ENCODE measurements at places on chromosomes 13 and 19.

GRCh38 chr13:35164324-35164932 lies 222.4 kb downstream of the NBEA start:
- DNase-seq = peak; percentile 2

- no peak for DNase-seq
Measured at GRCh38 chr13:72566526-72566925, 160.9 kb downstream of the MZT1 start.

GRCh38 chr13:43686557-43686956 lies 100.2 kb downstream of the ENOX1 start:
- peak; percentile 55 for DNase-seq

- DNase-seq = no peak
Measured at GRCh38 chr13:111852725-111853518, 214.0 kb upstream of the SOX1 start.

GRCh38 chr13:67033170-67033569 lies 197.0 kb downstream of the PCDH9 start:
- no peak for DNase-seq

- no peak for DNase-seq
Measured at GRCh38 chr19:41910240-41910991, 17.8 kb downstream of the ERFL start.

GRCh38 chr19:10780368-10780767 lies 55.6 kb downstream of the TMED1 start:
- peak; percentile 33 for DNase-seq

DNA sequence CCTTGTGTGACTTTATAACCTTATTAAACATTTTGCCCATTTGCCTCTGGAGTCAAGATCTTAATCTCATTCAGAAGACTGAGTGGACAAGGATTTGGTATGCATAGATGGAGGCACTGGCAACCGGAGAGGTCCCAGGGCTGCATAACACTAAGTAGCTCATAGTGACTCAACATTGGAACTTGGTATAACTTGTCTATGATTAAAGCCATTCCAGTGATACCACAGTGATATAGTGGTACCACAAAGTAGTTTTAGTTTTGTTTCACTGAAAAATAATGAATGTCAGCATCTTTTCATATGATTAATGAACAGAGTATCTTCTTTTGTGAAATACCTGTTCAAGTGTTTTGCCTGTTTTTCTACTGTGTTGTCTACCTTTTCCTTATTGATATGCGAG lies 26.4 kb downstream of the CDK8 start:
- DNase-seq = peak; percentile 21

DNA sequence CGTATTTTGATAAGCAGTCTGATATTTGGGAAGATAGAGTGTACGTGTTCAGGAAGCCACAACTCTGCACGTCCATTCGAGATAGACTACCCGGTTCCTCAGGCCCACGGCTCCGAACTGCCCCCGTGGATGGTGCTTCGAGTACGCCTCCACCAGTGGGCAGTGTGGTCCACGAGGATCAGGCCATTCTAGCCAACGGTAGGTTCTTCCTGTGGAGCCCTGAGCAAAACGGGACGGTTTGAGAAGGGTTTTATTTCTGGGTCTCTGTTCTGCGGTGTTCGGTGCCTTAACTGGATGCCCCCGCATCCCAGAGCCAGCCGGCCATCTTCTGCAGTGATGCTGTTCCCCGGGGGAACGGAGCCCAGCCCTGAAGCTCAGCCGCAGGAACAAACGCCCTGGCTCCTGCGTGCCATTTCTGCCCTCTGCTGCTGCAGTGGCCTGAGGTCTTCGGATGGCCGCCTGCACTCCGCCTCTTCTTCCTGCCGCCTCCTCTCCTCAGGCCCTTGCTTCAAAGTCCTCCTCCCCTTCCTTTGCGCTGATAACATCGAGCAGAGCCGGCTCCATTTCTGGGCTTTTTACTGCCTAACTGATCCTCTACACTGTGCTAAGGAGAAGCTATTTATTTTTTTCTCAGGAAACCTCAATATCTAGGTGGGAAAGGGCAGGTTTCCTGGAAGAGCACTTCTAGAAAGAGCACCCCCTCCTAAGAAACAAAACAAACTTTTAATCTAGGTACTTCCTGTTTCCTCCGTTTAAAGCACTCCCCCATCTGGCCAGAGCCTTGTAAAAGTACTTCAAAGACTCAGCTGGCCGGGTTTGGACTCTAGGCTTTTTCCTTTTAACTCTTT lies 36.2 kb upstream of the SLC46A3 start:
- DNase-seq = no peak

DNA sequence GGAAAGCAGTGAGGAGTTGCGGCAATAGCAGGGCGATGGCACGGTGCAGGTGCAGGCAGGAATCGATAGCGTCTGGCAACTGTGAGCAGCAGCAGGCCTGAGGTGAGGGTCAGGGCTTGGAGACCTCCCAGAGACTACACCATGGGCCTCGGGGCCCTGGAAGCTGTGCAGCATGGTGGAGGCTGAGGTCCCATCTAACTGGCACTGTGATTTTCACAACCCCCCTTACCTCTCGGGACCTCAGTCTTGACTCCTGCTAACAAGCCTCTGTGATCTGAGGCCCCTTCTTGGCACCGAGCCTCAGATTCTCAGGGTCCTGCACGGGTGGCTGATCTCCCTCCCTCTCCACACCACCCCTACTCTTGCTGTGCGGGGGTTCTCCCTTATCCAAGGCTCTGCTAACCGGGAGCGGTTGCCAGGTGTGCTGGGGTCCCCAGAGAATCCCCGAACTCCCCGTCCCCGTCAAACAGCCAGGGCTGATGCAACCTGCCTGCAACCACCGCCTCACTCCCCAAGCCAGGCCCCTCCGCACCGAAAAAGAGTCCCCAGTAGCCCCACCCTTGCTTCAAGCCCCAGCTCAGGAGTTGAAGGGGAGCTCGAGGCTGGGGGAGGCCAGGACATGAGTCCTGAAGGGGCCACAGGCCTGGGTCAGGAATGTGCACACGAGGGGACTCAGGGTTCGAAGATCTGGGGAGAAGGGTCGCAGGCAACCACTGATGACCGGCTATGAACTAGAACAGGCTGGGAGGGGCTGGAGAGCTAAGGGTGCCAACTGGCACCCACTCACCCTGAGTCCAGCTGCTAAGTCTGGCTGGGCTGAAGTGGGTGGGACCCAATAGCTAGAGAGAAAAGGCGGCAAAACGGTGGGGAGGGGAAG lies 4.8 kb upstream of the ATF5 start:
- DNase-seq = no peak

- no peak for DNase-seq
Measured at GRCh38 chr19:4277191-4277696, 1.8 kb upstream of the SHD start.

GRCh38 chr19:6269101-6269886 lies 10.5 kb downstream of the MLLT1 start:
- no peak for DNase-seq

GRCh38 chr19:3785938-3786824 lies at the start of gene MATK:
TSS of gene MATK (minus strand) at chr19:3786381. CDS start at chr19:3785135, 1,246 bp downstream.
- DNase-seq = no peak
